NCI-H146 (cell line): ENCODE measurements at places on chromosomes 13 and 19.

- no peak for DNase-seq
These were observed 28.7 kb downstream of the COLGALT1 start for GRCh38 chr19:17584132-17584531.

GRCh38 chr19:55621205-55621672, 3.1 kb downstream of the ZNF784 start:
- no peak for DNase-seq

DNA sequence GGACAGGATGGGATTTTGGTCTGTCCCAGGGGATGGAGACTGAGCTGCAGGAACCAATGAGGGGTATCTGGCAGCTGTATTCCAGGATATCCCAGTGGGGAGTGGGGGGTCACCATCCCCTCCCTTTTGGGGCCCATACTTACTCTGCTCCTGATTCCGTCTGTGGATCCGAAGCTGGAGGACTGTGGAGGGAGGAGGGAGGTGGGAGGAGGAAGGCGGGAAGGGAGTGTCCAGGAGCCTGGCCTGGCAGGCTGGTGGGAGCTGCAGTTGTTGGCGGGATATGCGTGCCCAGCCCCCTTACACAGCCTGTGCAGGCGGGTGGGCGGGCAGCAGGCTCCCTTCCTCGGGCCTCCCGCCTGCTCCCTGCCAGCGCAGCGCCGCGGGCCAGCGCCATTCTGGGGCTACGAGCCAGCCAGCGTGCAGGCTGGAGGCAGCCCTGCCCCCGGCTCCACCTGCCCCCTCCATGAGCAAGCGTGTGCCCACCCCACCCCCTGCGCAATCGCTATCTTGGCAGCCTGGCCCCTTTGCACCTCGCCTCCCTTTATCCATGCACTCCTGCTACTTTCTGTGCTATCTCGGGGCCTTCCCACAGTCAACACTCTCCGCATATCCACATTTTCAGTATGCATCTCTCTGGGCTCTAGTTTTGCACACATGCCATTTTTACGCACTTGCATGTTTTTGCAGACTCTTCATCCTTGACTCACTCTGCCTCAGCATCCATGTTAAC, 2.8 kb downstream of the MAMSTR start:
- DNase-seq: peak; percentile 56

GRCh38 chr13:113062691-113063090, 42.9 kb upstream of the F7 start:
- no peak for DNase-seq

GRCh38 chr13:108855737-108856387, 226.5 kb downstream of the MYO16 start:
- DNase-seq: no peak
